Kidney tubule cell (primary cell): ENCODE measurements at places on chromosomes 4 and X.

DNA sequence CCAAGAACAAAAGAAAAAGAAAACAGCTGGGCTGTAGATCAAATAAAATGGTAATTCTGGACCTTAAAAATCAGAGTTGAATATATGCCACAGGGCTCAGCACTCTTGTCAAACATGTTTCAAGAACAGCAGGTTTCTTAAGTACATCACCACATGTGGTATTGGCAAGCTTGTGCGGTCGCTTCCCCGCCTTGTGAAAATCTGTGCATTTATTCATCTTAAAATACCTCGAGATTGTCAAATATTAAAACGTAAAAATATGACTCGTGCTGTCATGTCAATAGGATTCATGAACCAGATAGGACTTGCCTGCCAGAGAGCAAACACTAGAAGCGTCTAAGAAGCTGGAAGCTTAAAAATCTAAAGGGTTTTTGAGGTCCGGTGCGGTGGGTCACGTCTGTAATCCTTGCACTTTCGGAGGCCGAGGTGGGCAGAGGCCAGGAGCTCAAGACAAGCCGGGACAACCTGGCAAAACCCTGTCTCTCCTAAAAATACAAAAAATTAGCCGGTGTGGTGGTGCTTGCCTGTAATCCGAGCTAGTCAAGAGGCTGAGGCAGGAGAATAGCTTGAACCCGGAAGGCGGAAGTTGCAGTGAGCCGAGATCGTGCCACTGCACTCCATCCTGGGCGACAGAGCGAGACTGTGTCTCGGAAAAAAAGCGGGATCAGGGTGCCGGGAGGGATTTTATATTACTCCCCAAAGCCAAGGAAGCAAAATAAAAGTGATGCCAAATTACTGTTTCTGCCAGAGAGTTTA is 40.2 kb upstream of the TMEM154 start:
- no peak for DNase-seq

GRCh38 chrX:104789784-104790183 is 223.8 kb downstream of the IL1RAPL2 start:
- DNase-seq: no peak

DNA sequence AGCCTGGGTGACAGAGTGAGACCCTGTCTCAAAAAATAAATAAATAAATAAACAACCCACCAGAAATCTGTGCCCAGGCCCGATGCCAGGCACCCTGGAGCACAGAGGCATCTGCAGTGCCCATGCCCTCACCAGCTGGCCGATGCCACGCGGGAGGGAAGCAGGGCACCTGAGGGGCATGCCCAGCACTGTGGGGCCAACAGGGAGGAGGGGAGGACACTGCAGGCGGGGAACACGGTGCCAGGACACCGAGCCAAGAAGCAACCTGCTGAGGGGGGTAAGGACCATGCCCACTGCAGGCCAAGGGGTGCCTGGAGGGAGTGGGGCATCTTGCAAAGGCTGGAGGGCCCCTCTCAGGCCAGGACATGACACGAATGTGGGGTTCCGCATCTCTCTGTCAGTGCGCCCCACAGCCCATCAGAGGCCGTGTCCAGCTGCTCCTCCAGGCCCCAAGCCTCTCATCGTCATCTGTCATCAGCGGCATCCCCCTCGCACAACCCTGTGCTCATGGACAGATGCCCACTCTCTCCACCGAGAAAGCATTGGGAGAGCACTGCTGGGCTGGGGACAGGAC is 13.3 kb upstream of the DUSP9 start:
- no peak for DNase-seq

DNA sequence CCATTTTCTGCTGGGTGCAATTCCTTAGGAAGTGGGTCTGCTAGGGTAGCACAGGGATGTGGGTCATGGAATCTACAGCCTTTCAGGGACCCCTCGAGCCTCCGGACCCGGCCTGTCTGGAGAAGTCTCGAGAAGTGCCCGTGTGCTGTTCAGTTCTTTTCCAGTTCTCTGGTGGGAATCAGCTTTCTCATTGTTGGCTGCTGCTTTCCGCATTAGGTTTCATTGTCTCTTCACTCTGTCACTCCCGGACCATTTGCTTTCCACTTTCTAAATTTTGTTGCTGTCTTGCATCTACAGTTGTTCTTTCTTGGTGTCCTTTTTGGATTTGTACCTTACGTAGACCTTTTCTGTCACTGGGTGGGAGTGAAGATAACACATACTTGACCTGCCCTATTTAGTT is 6.1 kb downstream of the RAB9A start:
- no peak for DNase-seq

- DNase-seq: peak; percentile 40
These were observed 314.4 kb downstream of the IL1RAPL1 start for GRCh38 chrX:28901637-28902036.

DNA sequence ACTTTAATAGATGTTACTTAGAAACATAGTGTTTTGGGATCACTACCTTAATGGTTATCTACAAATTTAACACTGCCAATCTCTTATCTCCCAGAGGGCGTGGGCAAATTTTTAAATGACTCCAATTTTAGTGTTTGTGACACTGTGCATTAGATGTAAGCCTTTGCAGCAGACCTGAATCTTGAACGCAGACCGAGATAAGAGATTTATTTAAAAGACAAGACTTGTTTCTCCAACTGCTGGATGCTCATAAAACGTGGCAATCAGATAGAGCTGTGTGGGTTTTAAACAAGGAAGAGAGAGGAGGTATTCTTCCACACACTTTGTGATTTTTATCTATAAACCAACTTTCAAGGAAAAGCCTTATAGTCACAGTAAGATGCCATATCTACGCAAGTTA is 252.5 kb upstream of the NR3C2 start:
- DNase-seq: no peak

GRCh38 chrX:11881485-11882170 is 123.6 kb downstream of the MSL3 start:
- peak; percentile 4 for DNase-seq

DNA sequence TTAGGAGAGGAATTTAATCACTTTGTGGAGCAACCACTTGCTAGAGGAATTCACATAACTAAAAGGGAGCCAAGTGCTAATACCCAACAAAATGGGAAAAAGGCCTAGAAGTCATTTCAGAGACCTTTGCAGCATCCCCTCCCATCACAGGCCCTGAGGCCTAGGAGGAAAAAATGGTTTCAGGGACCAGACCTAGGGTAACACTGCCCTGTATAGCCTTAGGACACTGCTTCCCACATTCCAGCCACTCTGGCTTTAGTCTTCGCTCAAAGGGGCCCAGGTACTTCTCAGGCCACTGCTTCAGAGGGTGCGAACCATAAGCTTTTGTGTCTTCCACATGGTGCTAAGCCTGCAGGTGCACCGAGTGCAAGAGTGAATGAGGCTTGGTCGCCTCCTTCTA is 19.1 kb downstream of the SPANXN2 start:
- no peak for DNase-seq

DNA sequence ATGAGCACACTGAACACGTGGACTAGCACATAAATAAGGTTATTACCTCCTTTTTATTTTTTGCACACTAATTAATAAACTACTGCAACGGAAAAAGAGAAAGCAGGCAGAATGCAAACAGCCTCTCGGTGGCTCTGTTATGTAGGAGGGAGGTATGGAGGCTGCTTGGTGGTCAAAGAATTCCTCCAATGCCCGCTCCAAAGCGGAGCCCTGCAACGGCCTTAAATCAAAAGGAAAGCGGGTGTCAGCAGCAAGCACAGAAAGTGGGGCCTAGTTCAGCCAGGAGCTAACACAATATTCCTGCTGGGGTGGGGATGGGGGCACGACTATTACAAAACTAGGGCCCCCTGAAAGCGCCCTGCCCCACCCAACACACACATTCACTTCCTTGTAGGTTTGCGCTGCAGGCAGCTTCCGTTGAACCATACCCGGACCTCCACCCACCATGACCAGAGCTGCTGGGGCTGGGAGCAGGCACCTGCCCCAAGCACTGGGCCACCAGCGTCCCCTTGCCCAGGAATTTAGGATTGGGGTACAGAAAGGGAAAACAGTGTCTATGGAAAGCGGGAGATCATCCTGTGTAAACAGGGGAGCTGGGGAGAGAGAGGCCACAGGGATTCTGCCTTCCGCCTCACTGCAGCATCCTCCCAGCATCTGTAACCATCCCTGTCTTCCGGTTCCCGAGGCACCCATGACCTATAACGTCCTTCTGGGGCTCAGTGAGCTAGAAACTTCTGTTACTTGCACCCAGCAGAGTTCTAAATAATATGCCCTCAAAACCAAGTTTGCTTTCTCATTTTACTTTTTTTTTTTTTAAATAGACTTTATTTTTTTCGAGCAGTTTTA is 57.1 kb upstream of the DDX3X start:
- DNase-seq: no peak

- DNase-seq: peak; percentile 59
These were observed 337.7 kb upstream of the CTSO start for GRCh38 chr4:156291317-156291716.

DNA sequence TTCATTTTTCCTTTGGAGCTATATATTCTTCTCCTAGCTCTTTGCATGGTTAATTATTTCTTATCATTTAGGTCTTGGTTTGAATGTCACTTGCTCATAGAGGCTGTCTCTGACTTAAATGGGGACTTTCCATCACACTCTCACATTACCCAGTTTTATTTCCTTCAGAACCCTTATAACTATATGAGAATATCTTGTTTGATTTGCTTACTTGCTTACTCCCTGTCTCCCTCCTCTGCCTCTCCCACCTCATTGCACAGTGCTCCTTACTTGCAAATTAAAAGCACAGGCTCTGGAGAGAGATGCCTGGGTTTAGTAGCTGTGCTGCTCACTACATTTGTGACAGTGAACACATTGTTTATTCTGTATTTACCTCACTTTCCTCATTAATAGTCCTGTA is 174.6 kb downstream of the SOWAHB start:
- peak; percentile 54 for DNase-seq

GRCh38 chrX:11965436-11965835 is 172.8 kb upstream of the FRMPD4 start:
- DNase-seq: peak; percentile 74

- DNase-seq: no peak
These were observed 26.8 kb downstream of the MGST2 start for GRCh38 chr4:139692309-139693012.

DNA sequence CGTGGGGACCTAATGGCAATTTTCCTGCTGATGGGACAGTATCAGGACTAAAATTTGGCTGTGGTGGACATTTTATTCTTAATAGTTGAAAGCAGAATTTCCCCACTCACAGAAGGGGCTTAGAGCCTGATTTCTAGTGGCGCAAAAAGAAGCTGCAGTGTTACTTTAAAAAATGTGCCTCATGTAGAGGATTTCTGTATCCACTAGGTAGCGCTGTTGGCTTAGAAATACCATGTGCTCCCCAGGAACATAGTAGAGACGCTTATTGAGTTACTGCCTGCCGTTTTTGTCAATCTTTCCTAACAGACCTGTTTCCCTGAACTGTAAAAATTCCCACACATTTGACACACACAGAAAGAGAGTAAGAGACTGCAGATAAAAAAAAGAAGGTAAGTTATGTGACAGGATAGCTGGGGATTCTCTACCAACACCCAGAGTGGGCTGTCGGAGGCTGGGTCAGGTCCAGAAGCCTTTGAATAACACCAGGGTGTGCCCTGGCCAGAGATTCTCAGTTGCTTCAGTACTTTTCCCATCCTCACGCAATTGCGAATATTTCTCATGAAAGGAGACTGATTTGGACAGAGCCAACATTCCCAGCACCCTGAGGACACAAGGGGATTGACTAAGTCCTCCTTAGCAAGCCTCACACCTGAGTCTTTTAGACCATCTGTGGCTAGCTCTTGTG is 88.4 kb downstream of the ZXDA start:
- peak; percentile 68 for DNase-seq

GRCh38 chr4:185441479-185441878 is 15.7 kb upstream of the UFSP2 start:
- DNase-seq: no peak

DNA sequence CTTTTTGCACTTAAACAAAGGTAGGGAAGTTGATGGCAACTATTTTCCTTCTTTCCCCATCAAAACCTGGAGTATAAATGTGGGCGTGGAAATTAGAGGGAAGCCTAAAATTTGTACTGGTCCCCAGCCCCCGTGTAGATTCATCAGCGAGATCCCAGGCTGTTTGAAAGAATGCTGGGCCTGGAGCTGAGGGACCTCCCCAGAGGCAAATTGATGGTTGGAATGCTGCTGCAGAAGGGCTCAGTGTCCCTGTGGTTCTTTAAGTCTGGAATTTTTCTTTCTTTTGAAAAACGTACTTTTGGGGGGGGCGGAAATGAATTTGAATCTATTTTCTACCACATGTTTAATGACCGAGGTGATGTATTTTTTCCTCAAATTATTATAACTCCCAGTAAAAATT is 197.2 kb downstream of the CBR4 start:
- DNase-seq: no peak

GRCh38 chrX:135923353-135923752 is 29.8 kb downstream of the SAGE1 start:
- DNase-seq: peak; percentile 16

DNA sequence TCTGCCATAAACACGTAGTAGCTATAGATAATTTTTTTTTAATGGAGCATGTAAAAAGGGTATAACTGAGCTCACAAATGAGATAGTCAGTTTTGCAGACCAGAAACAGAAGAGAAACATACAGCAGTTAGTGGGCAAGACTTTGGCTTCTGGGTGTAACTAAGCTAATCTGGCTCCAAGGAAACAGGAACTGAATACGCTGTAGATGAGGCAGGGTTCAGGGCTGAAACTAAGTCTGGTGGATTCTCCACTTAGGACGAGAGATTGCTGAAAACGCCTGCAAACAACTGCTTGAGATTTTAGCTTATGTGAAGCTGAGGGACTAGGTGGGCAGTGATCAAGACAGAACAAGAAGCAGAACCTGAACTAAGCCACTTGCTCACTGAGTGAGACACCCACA is 91.7 kb downstream of the SMIM20 start:
- no peak for DNase-seq

- no peak for DNase-seq
These were observed 555.2 kb upstream of the PCDH10 start for GRCh38 chr4:132593717-132594400.

GRCh38 chrX:68705986-68706385 is 58.5 kb downstream of the STARD8 start:
- DNase-seq: no peak

DNA sequence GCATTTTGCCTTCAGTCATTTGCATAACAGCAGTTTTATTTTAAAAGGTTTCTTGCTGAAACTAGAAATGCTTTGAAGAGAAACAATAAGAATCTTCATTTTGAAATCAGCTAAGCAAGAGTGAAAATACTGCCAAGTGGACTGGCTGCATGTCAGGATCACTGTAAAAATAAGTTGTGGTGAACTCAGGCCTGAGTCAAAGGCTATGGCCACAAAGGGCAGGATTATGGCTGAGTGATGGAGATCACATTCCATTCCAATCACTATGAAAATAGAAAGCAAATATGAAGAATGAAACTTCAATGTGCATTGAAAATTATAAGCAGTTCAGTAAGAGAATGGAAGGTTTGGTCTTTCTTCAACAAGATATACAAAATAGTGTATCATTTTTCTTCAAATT is 224.5 kb downstream of the PCDH18 start:
- DNase-seq: peak; percentile 16

GRCh38 chrX:2263203-2263602 is 237.6 kb downstream of the DHRSX start:
- DNase-seq: no peak

DNA sequence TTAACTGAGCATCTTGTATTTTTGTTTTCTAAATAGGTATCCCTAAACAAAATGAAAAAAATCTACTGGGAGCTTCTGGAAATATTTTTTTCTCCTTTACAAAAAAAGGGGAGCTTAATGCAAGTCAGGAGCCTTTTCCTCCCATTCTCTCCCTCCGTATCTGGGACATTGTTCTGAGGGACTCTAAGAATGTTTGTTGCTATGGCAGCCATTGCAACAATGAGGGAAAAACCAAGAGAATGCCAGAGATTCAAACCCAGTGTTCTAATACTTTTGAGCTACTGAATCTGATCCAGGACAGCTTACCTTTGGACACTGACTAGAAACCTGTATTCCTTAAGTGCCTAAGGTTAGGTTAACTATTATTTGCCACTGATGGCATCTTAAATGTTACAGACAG is 485.7 kb upstream of the HS3ST1 start:
- DNase-seq: peak; percentile 22
